Fibroblast of skin of right quadriceps (primary cell): ENCODE measurements at places on chromosomes 5 and 9.

DNA sequence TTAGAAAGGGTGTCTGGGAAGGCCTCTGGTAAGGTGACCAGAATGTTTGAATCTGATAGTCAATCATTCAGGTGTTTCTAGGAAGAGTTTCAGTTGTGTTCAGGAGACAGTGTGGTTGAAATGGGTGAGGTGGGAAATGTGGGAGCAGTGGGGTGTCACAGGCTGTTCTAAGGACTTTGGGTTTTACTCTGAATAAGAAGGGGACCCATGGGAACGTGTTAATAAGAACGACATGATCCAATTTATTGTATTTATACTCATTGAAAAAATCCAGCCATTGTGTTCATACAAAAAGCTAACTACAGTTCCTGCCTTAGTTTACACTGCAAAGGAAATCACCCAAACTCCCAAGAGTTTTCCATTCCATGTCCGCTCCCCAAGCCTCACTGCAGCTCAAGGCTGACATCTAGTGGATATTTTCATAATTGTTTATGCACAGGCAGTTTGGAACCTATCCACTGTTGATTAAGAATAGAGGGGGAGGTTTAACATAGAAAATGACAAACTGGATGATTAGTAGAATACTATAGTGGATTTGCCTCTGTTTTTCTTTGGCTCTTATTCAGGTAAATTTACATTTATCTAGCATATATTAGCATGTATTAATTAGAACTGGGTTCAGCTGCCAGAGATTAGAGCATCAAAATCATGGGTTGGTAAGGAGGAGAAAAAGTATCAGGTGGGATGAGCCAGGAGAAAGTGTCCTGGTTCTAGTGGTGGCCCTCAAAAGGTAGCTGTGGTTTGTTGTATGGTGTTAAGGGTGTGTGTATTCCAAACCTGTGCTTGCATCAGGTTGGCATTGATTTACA, 17.7 kb downstream of the CAVIN4 start:
- DNase-seq, result peak; percentile 66

DNA sequence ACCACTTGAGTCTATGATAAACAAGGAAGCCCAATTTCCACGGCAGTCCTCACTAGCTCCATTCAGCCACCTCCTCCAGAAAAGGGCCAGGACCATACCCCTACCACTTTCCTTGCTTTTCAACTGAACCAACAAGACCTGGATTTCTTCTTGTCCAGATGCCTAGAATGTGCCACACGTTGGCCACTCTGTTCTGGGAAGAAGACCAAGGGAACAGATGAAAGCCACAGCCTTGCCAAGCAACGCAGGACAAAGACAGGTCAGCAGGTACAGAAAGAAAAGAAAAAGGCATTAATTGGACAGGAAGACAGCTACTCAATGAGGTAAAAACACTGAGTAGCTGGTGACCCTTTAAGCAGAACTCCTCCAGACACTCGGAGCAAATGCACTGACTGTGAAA, 2.2 kb downstream of the CCNJL start:
- DNase-seq, result no peak

- DNase-seq, result no peak
These were observed 114.1 kb downstream of the PCSK5 start for GRCh38 chr9:76004526-76004925.

- DNase-seq, result peak; percentile 75
These were observed 4.3 kb upstream of the AHRR start for GRCh38 chr5:317086-317811.

DNA sequence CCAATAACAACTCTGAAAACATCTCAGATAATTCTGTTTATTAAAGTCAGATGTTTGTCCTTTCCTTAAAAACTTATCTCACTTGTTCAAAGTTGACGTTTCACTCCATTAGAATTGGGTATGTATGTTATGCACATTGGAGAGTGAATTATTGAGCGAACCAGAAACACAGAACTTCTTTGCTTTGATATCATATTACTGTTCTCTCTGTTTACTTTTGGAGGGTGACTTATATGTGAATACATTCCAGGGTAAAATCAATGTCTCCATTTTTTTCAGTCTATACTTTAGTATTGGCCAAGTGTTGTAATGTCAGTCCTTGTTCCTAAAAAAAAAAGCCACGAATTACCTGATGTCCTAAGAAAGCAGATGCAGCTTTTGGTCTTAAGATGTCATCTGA, 307.4 kb downstream of the CSNK1G3 start:
- DNase-seq, result peak; percentile 73

DNA sequence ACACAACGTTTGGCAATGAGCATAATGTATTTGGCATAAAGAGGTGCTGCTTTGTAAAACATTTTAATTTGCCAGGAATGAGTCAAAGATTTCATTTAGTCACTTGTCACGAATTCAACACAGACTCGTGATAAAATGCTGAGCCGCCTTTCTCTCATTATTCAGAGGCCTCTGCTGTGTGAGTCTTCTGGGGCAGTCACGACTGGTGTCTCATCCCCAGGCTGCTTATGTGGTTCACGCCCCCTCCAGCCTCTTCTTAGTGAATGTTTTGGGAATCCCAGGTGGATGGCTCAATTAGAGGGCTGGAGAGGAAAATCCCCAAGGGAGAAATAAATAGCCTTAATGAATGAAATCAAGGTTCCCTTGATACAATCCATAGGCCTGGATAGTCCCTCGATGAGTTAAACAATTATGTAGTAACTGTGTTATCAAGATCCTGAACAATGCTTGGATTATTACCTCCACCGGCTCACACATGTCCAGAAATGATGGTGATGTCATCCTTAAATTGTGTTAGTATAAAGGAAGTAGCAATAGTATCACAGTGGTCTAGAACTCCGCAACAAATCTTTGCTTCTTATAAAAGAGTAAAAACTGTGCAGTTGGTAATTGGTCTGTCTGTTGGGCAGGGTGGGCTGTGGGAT, 192.1 kb upstream of the ADAMTS16 start:
- no peak for DNase-seq

- DNase-seq, result no peak
These were observed 2.7 kb upstream of the DNAJC25 start for GRCh38 chr9:111628411-111628810.

GRCh38 chr9:114742947-114743346, 61.0 kb upstream of the TEX48 start:
- DNase-seq, result no peak

DNA sequence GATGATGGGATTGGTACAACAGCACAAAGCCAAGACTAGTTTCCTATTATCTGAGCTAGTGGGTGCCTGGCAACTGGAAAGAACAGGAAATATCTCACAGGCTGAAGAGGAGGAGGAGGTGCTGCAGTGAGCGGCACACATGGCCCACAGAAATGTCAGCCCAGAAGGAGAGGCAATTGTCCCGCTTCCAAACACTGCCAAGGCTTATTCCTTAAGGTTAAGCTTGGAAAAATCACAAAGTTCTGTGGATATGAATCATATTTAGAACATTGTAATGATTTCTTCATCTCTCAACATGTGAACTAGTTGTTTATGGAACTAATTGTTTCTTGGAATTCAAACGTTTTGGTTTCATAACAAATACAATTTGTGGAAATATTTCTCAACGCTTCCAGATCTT, 1019.5 kb upstream of the SEMA6A start:
- DNase-seq, result peak; percentile 73

- peak; percentile 48 for DNase-seq
These were observed 59.2 kb upstream of the TRAF1 start for GRCh38 chr9:120985819-120986222.

DNA sequence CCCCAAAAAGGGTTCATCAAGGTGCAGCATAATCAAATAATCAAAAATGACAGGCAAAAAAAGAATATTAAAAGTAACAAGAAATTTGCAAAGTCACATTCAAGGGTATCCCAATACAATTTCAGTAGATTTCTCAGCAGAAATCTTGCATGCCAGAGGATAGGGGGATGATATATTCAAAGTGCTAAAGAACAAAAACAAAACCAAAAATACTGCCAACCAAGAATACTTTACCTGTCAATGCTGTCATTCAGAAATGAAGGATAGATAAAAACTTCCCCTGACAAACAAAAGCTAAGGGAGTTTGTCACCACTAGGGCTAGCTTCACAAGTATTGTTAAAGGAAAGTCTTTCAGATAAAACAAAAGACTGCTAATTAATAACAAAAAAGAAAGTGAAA, 68.7 kb upstream of the EDIL3 start:
- DNase-seq, result no peak

DNA sequence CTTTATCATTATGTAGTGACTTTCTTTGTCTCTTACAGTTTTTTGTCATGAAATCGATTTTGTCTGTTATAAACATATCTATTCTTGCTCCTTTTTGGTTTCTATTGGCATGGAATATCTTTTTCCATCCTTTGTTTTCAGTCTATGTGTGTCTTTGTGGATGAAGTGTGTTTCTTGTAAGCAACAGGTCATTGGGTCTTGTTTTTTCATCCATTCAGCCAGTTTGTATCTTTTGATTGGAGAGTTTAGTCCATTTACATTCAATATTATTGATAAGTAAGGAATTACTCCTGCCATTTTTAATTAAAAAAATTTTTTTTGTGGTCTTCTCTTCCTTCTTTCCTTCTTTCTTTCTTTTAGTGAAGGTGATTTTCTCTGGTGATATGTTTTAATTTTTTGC, 194.1 kb downstream of the GDNF start:
- DNase-seq, result no peak

DNA sequence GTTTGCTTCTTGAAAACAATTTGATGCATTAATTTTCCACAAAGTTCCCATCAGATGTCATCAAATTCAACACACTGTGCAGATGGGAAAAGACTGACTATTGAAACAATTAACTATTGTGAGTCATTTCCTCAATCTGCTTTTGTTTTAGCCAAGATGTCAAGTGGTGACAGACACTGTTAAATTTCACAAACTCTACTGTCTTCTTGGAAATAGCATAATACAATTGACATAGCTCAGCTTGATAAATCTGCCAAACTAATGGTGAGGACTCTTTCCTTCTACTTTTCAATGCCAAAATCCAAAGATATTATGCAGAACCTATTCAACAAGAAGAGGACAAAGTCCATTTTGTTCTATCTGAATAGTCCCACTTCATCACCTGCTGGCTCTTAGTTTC, 242.3 kb downstream of the CAAP1 start:
- no peak for DNase-seq

DNA sequence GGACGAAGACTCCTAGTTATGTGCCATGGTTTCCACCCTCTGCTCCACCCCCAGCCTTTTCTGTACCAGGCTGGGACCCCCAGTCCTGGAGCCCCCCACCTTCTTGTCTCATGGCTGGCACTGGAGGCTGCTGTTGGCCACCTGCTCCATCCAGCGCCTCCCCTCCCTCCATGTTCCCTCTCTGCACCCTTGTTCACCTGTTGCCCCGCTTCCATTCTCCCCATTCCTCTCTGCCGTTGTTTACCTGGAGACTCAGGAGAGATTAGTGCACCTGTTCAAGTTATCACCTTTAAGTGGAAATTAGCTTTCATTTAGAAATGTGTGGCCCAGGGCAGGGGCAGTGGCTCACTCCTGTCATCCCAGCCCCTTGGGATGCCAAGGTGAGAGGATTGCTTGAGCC, 7.2 kb downstream of the NTMT1 start:
- DNase-seq, result no peak

DNA sequence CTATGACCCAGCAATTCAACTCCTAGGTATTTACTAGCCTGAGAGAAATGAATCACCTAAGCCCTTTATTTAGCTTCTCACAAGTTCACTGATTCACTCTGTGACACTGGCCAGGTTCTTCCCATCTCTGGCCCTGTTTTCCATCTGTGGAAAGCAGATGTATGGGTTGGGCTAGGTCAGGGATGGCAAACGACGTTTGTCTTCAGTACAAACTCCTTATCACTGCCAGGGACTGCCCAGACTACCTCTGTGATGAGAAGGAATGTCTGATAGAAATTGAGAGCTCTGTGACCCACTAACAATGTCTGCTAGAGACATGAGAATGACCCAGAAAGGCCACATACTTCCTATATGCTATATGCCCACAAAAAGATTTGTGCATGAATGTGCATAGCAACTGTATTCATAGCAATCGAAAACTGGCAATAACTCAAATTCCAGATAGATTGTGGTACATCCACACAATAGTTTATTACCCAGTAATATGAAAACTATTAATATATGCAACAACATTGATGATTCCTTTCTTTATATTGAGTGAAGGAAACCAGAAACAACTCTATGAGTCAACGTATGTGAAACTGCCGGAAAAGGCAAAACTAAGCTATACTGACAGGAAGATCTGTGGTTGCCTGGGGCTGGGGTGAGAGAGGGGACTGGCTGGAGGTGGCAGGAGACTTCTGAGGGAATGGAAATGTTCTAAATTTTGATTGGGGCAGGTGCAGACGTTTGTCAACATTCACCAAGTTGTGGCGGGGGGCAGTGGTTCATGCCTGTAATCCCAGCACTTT, 32.0 kb upstream of the ADAM19 start:
- peak; percentile 80 for DNase-seq

- DNase-seq, result no peak
These were observed 7.7 kb downstream of the AQP3 start for GRCh38 chr9:33439731-33440130.

DNA sequence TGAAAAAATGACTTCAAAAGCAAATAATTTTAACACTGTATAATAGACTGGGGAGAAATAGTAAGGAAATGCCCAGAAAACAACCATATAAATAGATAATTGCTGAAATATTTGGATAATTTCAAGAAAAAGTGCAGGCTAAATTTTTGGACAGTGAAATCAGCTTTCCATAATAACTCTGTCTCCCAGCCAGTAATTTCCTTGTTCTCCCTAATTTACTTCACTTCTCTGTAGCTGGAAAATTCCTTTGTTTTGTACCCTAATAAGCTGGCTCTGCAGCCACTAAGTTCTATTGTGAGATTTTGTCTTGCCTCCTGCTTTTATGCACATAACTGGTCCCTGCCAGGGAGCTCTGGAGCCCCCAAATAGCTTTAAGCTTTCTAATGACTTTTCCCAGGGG, 27.7 kb downstream of the PRDM6 start:
- DNase-seq, result peak; percentile 41

DNA sequence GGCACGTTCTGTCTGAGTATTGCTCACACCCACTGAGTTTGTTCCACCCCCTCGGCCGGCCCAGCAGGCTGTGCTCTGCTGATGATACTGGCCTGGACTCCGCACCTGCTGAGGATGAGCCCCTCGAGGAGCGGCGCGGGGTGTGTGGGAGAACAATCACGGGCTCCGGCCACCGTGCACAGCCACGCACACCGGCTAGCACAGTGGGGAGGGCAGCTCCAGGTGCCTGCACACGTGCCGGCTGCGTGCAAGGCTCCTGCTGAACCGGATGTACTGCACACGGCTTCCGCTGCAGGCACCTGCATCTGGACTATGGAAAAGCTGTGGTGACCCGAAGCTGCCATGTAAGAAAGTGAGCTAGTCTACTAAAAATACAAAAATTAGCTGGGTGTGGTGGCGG, 485.2 kb upstream of the CDH9 start:
- DNase-seq, result no peak

DNA sequence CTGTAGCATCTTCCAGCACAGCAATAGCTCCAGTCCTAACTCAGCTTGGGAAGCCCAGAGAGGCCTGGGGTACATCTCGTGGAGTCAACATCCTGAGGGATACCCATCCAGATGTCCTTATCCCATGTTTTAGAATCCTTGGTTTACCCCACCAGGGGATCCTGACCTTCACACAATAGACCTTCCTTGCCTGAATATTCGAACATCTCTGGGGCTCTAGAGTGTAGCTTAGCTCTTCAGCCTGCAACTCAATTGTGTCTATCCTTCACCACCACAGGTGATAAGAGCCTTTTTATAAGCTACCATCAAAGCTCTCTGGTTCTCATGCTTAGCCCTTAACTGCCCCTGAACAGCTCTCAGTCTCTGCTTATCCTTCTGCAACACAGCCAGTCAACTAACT, 7.5 kb upstream of the RALGPS1 start:
- no peak for DNase-seq

GRCh38 chr5:141672841-141673813, 8.9 kb downstream of the ARAP3 start:
- DNase-seq, result no peak

- peak; percentile 15 for DNase-seq
These were observed 37.5 kb downstream of the MAMDC2 start for GRCh38 chr9:70081120-70081495.
